ENCODE measurements at places on chromosomes 6 and 20. TPM values are rescaled to one million over a fixed set of nuclear protein-coding genes. Genes with fewer than 3 reads are reported as not detected.

Gene RCAN2
- total RNA-seq: 15.1 TPM

Gene TFB1M
- total RNA-seq: 12.6 TPM

Gene GABRR1
- not detected for total RNA-seq

Gene CBLN4
- 7.7 TPM for total RNA-seq

Gene ENPP3
- total RNA-seq: 0.41 TPM

Gene FOXC1
- total RNA-seq: 4.1 TPM

Gene PRDM1
- 1.6 TPM for total RNA-seq

Gene ADAM33
- 2.4 TPM for total RNA-seq

Gene TMEM74B
- 9.4 TPM for total RNA-seq

Gene PACRG
- total RNA-seq: 7.3 TPM

Gene RAET1L
- not detected for total RNA-seq

Gene SLC25A27
- 30.2 TPM for total RNA-seq

Gene CRIP3
- total RNA-seq: 4.5 TPM

Gene SLC22A3
- 3.3 TPM for total RNA-seq

Gene RIMS1
- 466 TPM for total RNA-seq

Gene EPHA7
- 65.6 TPM for total RNA-seq

Gene B4GALT5
- total RNA-seq: 62.0 TPM

Gene SLC12A5
- 18.8 TPM for total RNA-seq

Gene CD40
- 0.41 TPM for total RNA-seq

Gene MOCS3
- total RNA-seq: 9.4 TPM

Gene RGS19
- total RNA-seq: 7.7 TPM

Gene ARFGEF3
- 37.1 TPM for total RNA-seq

Gene DAAM2
- 5.3 TPM for total RNA-seq

Gene C20orf204
- 1.2 TPM for total RNA-seq

Gene HTR1E
- total RNA-seq: under 0.01 TPM

Gene HCK
- total RNA-seq: 2.9 TPM

Gene GPLD1
- total RNA-seq: 10.6 TPM

Gene COL9A3
- total RNA-seq: 10.2 TPM

Gene RIPOR2
- 17.9 TPM for total RNA-seq

Gene CABLES2
- 2.9 TPM for total RNA-seq

Gene LIN28B
- 0.41 TPM for total RNA-seq
